ENCODE measurements at places on chromosomes 6 and 20.

DNA sequence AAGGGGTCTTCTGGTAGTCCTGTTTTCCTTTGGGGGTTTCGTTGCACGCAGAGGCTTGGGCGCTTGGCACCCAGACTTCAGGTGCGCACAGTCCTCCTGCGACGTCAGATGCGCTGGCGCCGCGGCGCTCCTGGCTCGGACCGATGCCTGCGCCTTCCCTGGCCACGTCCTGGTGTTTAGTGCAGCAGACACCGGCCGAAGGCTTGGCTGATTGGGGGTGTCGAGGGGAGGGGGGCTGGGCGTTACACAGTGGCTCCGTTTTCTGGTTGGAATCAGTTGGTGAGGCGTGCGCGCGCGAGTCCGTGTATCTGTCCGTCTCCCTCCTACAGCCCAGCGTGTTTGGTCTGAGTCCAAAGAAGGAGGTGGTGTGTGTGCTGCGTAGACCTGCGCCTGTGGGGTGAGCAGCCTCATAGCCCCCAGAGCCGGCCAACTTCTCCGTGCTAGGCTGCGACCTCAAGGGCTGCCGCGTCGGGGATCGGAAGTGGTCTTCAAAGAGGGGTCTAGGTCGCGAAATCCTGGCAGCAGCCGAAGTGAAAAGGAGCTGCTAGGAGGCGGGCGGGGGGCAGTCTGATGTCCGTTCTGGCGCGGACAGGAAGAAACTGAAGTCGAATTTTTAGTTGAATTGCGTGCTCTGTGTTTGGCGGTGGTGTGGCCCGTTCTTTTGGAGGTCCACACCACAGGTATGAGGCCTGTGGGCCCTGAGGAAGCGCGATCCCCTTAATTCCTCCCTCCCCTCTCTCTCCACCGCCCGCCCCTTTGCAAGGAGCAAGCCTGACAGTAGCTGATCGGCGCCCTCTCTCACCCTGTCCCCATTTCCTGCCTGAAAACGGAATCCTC, 1.5 kb downstream of the SYNDIG1 start:
- no peak for DNase-seq

DNA sequence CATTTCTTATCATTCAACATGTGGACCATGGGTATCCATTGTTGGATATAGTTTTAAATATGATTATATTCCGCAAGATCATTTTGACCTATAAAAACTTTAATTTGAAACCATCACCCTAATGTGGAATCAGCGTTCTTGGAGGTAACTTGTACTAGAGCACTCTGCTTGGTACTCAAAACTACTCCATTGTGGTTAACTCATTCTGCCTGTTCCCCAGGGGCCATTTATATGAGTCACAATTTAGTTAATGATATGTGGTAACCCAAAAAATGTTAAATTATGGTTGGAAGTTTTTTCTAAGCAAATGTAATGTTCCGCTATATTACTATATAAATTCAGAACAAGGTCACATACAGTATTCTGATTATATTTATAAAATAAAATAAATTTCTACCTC, 109.3 kb downstream of the TRDN start:
- DNase-seq = no peak

- DNase-seq = peak; percentile 41
Measured at GRCh38 chr6:148203970-148204369, 138.7 kb upstream of the SASH1 start.

- no peak for DNase-seq
Measured at GRCh38 chr6:169221264-169221663, 32.4 kb downstream of the THBS2 start.

GRCh38 chr20:45283551-45284057, 23.0 kb upstream of the RBPJL start:
- DNase-seq = peak; percentile 20

DNA sequence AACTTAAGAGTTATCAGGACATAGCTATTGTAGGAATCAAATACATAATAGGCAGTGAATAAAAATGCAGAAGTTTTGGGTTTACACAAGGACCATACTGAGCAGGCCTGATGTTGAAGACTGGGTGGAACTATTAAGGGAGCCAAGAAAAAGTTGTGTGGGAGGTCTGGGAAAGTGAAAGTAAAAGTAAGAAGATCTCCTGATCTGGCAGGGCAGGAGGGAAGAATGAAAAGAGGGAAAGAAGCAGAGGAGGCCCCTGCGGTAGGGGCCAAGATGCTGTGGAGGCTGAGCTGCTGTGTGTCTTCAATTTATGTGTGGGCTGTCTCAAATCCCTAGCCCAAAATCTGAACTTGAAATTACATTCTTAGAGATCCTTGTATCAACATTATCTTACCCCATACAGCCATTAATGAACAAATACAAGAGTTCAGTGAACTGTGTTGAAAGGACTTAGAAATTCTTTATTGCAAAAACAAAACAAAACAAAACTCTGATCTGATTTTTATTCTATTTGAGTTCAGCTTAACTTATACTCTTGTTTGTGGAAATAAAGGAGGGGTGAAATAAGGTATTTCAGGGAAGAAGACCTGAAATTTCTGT, 1183.8 kb downstream of the HACE1 start:
- DNase-seq = no peak

DNA sequence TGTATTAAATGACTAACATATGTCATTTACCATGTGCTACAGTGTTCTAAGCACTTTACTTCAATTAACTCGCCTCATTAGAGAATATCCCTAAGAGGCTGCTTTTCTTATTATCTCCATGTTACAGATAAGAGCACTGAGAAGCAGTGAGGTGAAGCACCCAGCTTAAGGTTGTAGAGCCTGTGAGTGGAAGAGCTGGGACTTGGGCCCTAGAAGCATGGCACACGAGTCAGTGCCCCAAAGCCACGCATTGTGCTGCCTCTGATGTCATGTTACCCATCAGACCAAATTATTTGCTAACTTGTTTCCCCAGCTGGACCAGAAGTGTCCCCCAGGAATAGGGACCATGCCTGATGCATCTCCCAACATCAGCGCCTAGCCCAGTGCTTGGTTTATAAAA, 34.1 kb downstream of the POFUT1 start:
- no peak for DNase-seq

- no peak for DNase-seq
Measured at GRCh38 chr6:73131706-73132105, 93.6 kb downstream of the KHDC1L start.

GRCh38 chr6:98946266-98946878, 1.4 kb downstream of the FBXL4 start:
- no peak for DNase-seq

DNA sequence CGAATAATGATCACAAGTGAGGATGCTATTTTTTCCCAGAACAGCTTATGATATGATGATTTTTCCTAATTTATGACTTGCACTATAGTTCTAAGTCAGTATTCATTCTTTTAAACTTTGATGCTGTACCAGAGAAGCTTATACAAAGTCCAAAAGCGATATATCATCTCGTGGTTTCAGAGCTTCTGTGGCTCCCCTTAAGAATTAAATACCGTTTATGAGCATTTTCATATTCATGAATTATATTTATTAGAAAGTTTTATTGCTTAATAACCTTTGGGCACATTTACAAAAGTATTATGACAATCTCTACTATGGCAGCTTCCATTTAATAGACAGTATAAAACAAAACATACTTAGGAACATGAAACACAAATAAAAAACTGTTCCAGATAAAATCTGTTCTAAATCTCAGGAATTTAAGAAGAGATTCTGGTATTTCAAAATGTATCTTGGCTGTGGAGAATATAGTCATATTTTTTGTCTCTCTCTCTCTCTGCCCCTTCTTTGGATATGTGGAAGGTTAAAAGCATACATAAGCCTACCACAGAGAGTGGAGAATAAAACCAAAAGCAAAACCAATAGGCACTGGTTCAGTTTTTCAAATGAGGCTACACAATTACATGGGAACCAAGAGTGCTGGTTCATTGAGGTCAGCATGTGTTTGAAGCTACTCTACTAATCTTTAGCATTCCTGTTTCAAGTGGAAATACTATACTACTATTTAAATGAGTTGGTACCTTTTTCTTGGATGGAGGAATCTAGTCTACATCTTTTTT, 884.5 kb upstream of the GJE1 start:
- no peak for DNase-seq

GRCh38 chr20:24491041-24491756, 21.8 kb downstream of the SYNDIG1 start:
- DNase-seq = no peak

- no peak for DNase-seq
Measured at GRCh38 chr20:5973172-5973571, 22.7 kb downstream of the MCM8 start.

DNA sequence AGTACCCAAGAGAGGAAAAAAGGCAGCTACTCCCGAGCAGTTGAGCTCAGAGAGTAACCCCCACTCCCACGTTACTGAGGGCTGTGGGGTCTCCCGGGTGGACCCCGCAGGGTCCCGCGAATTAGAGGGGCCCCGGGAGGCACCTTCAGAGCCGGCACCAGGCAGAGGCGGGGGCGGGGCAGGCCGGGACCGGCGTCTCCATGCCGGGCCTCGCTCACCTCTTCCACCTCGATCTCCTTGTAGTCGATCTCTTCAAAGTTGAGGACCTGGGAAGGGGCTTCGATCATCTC, 381 bp downstream of the MAP3K7 start:
- DNase-seq = no peak

GRCh38 chr6:160734627-160735026, 32.6 kb downstream of the PLG start:
- no peak for DNase-seq

DNA sequence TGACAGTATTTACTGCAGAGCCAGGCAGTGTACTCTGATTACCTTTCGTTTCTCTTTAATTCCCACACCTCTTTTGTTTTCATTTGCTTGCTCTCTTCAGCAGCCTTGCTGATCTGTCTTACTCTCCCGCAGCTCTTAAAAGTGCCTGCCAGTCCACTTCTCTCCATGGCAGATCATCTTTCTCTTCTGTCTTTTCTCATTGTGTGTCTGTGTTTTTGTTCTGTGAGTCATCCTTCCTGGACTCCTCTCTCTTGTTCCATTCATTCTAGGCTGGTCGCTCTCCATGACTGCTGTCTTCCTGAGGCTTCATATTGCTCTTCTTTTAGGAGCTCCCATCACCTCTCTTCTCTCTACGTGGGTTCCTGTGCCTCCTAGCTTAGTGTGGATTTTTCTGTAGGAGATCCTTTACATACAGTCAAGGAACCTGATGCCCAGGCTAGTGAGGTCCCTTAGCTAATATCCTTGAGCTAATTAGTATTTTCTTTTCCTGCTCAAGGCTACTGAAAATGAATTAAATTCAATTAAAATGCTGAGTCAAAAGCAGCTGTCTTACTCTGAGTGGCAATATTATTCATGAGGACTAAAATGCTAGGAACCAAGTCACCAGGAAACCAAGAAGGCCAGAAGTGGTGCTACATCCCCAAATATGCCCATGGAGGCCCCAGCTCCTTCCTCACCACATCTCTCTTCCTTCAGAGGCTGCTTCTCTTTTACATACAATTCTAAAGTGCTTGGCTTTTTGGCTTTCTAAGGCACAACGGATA, 86.1 kb downstream of the SLX4IP start:
- DNase-seq = no peak

DNA sequence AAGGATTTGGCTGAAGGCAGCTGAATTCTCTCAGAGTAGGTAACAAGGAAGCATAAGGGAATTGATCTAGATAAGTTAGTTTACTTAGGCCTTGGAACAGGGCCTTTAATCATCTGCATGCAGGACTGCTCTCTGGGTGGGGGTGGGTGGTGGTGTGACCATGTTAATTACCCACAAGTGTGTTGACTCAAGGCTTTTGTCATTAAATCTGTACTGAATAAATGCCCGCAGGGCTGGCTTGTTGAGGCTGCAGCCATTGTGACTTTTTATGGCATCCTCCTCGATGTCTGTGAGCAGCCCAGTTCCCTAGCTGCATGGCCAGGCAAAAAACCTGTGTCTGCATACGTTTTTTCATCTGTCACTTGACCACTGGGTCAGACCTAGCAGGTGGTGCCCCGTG, 63.5 kb upstream of the ASCC3 start:
- no peak for DNase-seq

GRCh38 chr6:25312034-25312620, 33.0 kb downstream of the CARMIL1 start:
- DNase-seq = no peak

DNA sequence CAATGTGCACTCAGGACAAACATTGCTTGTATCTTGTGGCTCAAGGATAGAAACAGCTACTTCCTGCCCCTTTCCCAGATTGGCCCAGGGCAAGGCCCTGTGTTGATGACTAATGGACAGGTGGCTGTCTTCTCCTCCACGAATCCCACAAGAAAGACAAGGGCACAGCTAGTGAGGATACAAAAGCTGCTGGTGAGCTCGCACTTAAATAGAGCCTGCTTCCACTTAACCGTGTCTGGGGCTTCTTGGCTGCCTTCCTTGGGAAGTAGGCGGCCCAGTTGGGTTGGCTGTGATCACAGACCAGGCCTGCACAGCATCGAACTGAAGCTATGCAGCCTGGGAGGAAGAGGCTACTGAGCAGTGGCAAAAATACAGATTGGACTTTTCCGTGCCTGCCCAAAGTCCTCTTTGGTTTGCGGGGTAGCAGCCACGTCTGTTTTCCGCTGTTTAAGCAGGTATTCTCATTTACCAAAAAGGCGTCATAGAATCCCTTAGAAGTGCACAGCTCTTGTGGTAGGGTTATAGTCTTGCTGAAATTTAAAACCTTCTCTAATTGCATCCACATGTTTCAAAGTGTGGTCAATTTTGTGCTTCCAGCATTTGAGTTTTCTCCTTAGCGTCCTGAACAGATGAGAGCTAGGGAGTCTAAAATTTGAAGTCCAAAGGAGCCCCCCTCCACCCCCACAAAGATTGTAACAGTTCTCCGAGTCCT, 23.0 kb upstream of the NAA20 start:
- DNase-seq = no peak

DNA sequence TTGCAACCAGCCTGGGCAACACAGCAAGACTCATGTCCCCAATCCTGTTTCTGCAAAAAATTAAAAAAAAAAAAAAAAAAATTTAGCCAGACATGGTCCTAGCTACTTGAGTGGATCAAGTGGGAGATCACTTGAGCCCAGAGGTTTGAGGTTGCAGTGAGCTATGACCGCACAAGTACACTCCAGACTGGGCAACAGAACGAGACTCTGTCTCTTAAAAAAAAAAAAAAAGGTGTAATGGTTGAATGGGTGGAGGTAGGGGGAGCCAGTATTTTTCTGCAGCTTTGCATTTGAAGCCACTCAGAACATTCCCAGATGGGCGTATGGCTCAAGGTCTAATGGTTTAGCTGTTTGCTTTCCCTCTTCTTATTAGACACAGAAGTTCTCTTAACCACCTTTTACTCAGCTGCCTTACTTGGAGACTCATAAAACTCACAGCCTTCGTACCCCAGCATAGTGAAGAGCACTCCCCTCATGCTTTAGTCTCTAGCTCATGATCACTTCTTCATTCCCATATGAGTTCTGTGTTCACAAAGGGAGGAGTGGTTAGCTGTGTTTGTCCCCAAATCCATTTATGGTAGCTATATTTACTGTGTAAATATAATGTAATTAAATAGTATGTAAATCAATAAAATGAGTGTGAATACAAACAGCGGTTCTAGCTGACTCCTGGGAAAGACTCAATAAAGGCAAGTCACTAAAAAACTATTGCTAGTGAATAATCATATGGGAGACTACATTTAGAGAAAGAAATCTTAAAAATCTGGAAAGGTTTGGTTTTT, 9.0 kb downstream of the FKBP1A start:
- no peak for DNase-seq

DNA sequence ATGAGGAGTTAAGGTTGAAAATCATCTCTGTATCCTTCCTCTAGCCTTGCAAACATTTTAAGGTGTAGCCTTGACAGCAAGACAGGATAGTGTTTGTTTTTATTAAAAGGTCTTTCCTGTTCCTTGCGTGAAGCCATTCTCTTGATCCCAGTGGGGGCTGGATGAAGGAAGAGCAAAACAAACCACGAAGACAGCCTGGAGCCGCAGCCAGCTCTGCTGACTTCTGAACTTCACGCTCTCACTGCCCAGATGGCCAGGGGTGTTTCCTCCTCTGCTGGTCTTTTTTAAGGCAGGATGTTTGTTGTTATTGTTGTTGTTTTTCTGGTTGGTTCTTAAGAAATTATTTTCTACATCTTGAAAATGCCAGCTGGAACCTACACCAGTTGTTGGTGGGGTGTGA, 156.4 kb downstream of the MTHFD1L start:
- DNase-seq = no peak
